ENCODE measurements at places on chromosomes 6 and 20.

DNA sequence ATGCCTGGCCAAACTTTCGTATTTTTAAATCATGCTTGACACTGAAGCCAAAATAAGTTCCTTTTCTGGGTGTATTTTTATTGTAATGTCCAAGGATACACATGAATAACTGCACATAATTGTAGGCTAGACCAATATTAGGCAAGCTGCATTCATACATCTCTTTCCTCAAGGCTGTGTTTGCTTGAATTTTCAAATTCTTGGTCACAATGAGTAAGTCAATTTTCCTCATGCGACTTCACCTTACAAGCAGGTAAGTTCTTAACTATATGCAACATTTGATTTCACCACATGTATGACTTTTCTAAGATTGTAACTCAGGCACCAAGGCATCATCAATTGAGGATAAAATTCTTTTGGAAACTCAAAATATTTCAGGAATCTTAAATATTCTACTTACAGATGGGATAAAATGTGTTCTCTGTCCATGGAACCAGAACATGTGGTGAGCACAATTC, 112.4 kb upstream of the ZNF217 start:
- no peak for DNase-seq

GRCh38 chr20:10649080-10649796, 24.6 kb downstream of the JAG1 start:
- DNase-seq, result no peak

GRCh38 chr6:130303431-130303830, 62.4 kb upstream of the TMEM200A start:
- DNase-seq, result no peak

DNA sequence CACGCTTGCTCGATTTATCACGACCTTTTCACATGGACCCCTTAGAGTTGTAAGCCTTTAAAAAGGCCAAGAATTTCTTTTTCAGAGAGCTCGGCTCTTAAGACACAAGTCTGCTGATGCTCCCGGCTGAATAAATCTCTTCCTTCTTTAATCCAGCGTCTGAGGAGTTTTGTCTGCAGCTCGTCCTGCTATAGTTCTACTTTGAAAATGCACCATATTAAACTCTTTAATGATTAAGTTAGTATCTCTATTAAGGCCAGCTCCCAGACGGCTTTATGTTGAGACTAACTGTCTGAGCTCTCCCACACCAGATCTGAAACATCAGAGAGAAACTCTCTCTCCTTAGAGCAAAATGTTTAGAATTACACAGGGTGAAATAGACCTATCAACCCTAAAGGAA, 18.0 kb upstream of the GSTA3 start:
- DNase-seq, result no peak

DNA sequence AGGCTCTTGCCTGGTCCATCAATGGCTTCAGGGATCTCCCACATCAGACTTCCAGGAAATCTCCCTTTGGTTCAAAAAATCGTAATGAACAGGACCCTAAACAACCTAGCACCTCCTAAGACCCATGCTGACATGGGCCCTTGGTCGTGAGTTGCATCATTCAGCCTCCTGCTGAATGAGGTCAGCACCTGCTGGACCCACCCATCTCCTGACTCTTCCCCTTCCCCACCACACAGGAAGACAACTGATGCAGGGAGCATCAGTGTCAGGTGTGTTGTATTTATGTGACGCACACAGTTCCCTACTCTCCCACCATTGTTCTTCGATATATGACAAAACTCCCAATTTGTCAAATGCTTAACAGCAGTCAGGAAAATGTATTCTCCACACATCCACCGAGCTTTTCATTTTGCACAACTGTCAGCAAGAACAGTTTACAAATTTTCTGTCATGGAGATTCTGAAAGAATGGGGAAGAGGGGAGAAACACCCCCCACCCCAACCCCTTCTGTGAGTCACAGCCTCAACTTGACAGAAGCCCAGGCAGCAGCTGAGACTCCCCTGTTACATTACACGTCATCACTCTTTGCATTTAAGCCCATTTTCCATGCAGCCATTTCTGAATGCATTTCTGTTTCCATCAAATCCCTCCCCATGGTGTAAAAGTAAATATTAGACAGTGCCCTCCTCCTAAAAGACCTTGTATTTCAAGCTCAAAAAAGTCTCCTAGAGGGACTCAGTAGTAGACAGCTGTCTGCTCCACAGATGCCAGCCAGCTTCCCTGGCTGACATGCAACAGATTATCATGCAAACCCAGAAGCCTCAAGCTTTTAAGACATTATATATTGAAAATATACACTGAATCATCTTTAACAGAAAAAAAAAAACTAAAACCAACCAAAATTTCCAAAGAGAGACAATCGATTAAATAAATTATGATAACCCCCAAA, 577.5 kb downstream of the PTPRT start:
- DNase-seq, result no peak

- DNase-seq, result no peak
Observed at GRCh38 chr6:9943026-9943425, 471.8 kb downstream of the TFAP2A start.

GRCh38 chr20:19909725-19910124, 107.4 kb upstream of the NAA20 start:
- DNase-seq, result no peak

- no peak for DNase-seq
Observed at GRCh38 chr6:11727998-11728961, 50.3 kb downstream of the ADTRP start.

DNA sequence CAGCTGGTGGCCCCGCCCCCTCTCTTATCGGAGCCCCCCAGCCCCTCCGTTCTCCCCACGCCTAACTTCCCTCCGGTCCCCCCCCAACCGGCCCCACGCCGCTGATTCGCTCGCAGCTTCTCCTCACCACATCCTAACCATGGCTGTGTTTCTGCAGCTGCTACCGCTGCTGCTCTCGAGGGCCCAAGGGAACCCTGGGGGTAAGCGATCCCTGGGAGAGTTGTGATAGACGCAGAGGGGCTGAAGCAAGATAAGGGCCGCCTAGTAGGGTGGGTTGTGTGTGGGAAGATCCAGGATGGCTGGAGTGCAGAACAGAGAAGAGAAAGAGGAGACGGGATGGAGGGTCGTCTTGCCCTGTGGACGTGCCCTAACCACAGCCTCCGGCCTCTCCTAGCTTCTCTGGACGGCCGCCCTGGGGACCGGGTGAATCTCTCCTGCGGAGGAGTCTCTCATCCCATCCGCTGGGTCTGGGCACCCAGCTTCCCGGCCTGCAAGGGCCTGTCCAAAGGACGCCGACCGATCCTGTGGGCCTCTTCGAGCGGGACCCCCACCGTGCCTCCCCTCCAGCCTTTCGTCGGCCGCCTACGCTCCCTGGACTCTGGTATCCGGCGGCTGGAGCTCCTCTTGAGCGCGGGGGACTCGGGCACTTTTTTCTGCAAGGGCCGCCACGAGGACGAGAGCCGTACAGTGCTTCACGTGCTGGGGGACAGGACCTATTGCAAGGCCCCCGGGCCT, at the start of gene MPIG6B:
Gene MPIG6B, plus strand, starts transcription at position 129 of the 735 bp plus-strand sequence. Its CDS starts 11 bp downstream, at position 140.
- peak; percentile 29 for DNase-seq

DNA sequence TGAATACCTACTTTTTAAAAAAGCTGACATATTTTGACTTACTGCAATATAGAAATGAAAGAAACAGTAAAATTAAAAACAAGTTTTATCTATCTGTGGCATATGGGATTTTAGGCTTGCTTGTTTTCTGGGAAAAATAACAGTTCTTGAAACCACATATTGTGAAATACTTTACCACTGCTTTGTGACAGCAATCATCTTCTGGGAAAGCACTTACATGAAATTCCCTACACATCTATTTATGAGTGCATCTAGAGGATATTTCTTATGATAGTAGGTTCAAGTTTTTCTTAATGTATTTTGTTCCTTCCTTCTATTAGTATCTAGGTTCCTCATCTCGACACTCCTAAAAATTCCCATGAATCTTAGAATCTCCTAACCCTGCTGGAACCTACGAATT, 75.2 kb downstream of the STXBP5 start:
- no peak for DNase-seq

- DNase-seq, result no peak
Observed at GRCh38 chr20:32427996-32428395, 69.9 kb downstream of the ASXL1 start.

DNA sequence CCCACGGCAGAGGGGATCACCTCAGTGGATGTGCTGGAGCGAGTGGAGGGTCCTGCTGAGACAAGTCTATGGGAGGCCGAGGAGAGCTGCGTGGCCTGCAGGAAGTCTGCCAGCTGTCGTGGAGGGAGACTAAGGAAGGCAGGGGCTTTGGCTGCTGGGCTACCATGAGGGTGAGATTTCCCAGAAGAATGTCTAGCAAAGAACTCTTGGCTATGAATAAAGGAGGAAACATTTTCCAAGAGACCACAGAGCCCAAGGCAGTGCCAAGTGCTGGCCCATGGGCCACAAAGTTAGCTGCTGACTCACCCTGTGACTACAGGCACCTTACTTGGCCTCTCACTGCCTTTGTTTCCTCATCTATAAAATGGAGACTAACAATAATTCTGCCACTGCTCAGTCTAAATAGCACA, 73.4 kb downstream of the PRDM1 start:
- DNase-seq, result no peak

DNA sequence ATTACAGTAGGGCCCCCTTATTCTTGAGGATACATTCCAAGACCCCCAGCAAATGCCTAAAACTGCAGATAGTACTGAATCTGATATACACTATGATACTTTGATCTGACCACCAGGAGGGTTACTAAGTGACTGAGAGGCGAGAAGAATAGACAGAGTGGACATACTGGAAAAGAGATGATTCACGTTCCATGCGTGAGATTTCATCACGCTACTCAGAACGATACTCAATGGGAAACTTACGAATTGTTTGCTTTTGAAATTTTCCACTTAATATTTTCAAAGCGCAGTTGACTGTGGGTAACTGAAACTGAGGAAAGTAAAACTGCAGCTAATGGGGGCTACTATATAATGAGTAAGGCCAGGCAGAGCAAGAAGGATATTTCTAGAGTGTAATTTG, 60.8 kb downstream of the STX11 start:
- no peak for DNase-seq

- DNase-seq, result no peak
Observed at GRCh38 chr6:33727932-33728331, 16.4 kb upstream of the UQCC2 start.

- no peak for DNase-seq
Observed at GRCh38 chr6:95725344-95725743, 148.0 kb downstream of the MANEA start.

- DNase-seq, result peak; percentile 47
Observed at GRCh38 chr6:26613201-26613600, 16.4 kb downstream of the ABT1 start.

DNA sequence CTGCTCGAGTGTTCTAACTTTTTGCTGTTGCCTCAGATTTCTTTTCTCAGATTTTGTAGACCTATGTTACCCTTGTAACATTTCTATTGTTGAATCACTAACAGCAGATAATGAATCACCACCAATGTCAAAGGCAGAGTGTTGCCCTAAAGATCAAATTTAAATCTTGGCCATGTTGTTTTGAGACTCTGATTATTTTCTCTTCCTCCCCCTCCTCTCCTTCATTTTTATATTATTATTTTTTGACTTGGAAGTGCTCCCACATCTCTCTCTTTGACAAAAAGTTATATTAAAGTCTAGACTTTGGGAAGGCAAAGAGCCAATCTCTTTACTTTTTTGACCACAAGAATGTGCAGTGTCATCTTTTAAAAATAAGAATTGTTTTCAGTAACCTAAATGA, 422.7 kb downstream of the NKAIN2 start:
- DNase-seq, result no peak

DNA sequence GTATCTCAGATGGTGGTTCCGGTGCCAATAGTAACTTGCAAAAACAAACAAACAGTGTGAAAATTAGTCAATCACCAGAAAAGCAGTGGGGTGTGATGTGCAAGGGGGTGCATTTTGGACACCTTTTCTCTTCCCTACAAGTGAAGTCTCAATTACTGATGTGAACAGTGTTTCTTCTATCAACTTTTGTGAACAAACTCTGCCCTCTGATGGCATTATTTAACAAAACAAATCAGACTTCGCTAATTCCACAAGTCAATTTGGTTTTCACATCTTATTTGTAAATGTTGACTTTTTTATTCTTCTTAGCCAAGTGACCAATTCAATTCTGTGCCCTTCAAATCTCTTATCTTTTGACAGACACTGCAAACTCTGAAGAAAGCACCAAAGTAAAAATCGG, 212.2 kb downstream of the UST start:
- DNase-seq, result no peak

DNA sequence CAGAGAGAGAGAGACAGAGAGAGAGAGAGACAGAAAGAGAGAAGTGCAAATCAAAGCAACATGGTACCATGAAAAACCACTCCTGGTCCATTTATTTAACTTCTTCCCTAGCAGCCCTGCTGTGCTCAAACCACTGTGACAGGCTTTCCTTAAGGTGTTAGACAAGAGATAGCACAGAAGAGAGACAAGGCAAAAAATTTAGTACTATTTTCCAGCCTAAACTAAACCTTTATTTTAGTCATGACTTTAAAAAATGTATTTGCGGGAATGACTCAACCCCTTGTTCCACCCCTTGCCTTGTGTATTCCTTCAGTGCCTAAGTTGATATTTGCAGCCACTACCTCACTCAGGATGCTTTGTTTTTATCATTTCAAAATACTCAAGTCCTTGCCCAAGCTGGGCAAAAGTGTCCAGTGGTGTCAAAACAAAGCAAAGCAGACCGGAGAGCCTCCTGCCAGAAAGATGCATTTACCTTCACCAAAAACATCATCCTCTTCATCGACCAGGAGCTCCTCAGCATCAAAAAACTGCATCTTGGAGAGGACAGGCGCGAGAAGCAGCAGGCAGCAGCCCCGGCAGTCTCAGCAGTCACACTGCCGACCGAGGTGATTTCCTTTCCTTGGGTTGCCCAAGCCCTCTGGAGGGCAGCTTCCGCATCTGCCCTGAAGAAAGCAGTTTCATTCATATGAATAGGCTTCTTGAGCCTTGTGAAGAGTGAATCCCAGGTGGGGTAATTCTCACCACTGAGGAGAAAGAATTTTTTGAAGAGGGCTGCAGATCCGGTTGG, at the start of gene RIPOR2:
Gene RIPOR2, minus strand, starts transcription at position 595 of the 787 bp plus-strand sequence. Its CDS starts 62 bp downstream, at position 533.
- peak; percentile 87 for DNase-seq

DNA sequence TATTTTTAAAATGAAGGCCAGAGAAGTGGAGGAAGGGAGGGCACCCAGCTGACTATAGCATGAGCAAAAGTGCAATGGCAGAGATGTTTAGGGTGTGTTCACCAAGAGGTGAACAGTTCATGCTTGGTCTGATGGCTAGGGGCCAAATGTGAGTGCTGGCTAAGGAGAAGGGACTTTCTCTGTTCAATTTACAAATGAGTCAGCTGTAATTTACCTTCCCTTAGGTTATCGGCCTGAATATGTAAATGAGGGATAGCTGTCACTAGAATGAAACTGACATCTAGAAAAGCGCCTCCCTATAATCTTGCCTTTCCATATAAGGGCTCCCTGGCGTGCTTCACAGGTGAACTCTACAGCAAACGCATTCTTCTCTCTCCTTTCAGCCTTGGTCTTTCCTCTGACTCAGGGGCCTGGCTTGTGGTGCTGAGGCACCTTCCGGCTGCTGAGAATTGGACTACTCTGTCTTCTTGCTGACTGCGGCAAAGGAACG, 114.7 kb upstream of the BACH2 start:
- peak; percentile 41 for DNase-seq

- DNase-seq, result no peak
Observed at GRCh38 chr6:129648819-129649491, 61.0 kb downstream of the ARHGAP18 start.

GRCh38 chr6:84007871-84008270, 25.7 kb upstream of the MRAP2 start:
- no peak for DNase-seq

- DNase-seq, result no peak
Observed at GRCh38 chr6:17439243-17439993, 46.0 kb downstream of the CAP2 start.

GRCh38 chr6:3058957-3059356, 9.3 kb upstream of the RIPK1 start:
- no peak for DNase-seq
